Iris pigment epithelial cell (primary cell): ENCODE measurements at places on chromosomes 5 and 9.

DNA sequence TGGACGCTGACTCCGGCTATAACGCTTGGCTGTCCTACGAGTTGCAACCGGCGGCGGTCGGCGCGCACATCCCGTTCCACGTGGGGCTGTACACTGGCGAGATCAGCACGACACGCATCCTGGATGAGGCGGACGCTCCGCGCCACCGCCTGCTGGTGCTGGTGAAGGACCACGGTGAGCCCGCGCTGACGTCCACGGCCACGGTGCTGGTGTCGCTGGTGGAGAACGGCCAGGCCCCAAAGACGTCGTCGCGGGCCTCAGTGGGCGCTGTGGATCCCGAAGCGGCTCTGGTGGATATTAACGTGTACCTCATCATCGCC lies 2.1 kb downstream of the PCDHA12 start:
- DNase-seq = no peak

DNA sequence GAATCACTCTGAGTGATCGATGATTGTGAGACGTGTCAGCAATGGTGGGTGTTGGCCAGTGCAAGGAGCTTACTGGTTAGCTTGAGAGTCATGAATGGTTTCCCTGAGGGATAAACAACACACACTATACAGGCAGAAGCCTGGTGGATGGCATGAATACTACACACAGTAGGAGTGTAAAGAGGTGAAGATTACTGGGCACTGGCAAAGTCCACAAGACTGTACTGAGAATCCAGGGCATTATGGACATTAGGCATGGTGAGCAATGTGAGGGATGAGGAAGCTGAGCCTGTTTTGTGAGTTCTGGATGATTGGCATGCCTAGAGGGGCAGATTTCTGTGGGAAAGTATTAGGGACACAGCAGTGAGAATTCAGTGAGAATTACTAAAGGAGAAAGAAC lies 71.3 kb downstream of the KDM4C start:
- peak; percentile 20 for DNase-seq

DNA sequence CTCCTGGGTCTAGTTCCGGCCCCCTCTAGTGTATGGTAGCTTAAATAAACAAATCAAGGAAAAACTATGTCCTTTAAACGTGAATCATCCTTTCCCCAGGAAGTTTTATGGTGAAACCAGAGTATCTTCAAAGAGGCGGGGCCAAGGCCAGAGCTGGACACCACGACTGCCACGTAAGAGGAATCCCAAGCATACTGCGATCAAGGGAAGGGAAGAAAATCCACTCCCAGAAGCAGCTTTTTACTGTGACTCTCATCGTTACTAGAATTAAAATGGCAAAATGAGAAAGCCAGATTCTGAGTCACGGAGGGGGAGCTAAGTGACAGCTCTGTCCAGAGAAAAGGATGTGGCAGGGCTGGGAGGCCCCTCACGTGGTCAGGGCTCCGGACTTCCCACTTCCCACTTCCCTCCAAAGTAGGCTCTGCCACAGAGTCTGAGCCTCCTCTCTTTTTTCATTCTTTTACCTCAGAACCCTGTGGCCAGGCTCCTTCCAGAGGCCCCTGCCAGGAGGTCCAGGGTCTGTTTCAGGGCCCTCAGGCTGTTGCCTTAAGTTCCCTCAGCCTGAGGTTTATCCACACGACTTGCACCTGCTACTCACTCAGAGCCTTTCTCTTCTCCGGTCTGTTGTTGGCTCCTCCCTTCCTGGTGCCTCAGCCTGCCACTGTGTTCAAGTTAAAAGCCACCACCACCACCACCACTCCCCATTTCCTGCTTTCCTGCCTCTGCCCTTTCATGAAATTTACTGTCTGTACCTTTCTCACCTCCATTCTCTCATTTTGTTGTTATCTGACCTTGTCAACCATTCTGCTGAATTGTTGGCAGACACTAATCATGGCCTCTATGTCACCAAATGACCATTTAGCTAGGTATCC lies 1.4 kb upstream of the GLRX start:
- DNase-seq = peak; percentile 97

DNA sequence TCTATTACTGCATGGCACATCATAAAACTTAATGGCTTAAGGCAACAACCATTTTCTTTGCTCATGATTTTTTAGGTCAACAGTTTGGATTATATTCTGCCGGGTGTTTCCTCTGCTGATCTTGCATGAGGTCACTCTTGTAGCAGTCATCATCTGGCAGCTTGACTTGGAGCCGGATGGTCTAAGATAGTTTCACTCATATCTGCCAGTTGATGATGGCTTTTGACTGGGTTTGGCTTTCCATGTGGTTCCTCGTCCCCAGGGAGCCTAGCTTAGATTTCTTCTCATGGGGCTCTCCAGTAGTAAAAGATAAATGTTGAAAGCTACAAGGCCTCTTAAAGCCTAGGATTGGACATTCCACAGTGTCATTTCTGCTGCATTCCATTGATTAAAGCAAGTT lies 27.4 kb downstream of the LNPEP start:
- peak; percentile 85 for DNase-seq

DNA sequence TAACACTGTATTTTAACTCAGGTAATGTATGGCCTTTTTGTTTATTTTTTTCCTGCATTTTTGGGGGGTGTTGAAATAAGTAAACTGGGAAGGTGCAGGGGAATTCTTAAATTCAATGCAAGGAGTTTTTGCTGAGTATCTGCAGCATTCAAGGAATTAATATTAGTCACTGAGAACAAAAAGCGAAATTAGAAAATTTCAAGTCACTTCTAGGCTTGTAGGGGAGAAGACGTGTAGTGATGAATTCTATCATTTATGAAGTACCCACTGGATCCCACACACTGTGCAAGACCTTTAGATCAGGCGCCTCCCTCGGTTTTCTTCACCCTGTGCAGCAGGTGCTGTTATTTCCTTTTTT lies 1.2 kb downstream of the EHMT1 start:
- no peak for DNase-seq

DNA sequence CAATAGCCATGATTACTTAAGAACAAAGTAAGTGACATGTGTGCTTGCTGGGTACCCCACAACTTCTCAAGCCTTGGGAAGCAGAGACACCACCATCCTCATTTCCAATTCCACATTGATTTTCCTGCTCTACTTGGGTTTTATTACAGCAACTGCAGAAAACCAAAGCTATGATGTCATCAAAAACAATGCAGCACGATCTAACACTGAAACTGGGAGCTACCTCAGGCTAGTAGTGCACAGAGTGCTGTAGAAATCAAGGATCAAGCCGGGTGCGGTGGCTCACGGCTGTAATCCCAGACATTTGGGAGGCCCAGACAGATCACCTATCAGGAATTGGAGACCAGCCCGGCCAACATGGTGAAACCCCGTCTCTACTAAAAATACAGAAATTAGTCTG lies 174.4 kb upstream of the MSX2 start:
- peak; percentile 9 for DNase-seq

GRCh38 chr5:3694819-3695218 lies 99.2 kb downstream of the IRX1 start:
- no peak for DNase-seq

- no peak for DNase-seq
These were observed 45.2 kb downstream of the PAX5 start for GRCh38 chr9:36988848-36989247.

GRCh38 chr5:32521481-32521880 lies 63.9 kb upstream of the SUB1 start:
- DNase-seq = no peak

GRCh38 chr9:3342159-3342777 lies 183.5 kb downstream of the RFX3 start:
- peak; percentile 89 for DNase-seq

GRCh38 chr5:141853895-141854626 lies 24.1 kb downstream of the PCDH1 start:
- DNase-seq = no peak

- peak; percentile 75 for DNase-seq
These were observed 195.4 kb downstream of the MPDZ start for GRCh38 chr9:13083963-13084528.

DNA sequence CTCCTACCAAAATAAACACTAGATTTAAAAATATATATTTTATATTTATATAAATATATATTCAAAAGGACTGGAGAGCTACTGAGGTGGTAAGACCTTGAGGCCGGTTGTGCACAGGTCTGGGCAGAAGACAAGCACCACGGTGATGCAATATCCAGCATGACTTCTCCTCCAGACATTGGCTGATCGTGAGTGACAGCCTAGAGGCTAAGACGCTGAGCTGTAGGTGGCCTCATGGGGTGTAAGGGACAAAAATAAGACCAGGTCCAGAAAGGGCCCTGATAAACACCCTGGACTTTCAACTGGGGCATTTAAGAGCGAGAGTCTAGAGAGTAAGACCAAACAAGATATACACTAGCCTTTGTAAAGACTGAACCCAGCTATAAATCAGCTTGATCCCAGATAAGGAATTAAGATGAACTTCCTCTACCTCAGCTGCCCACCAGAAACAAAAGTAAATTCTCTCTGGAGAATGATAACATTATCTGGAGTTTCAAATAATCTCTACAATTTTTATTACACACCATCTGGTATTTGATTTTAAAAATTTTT lies 14.2 kb upstream of the C5orf47 start:
- no peak for DNase-seq

- no peak for DNase-seq
These were observed 247.5 kb downstream of the ARRDC3 start for GRCh38 chr5:91135475-91136248.

GRCh38 chr9:35918780-35919179 lies 9.5 kb downstream of the SPAAR start:
- no peak for DNase-seq

DNA sequence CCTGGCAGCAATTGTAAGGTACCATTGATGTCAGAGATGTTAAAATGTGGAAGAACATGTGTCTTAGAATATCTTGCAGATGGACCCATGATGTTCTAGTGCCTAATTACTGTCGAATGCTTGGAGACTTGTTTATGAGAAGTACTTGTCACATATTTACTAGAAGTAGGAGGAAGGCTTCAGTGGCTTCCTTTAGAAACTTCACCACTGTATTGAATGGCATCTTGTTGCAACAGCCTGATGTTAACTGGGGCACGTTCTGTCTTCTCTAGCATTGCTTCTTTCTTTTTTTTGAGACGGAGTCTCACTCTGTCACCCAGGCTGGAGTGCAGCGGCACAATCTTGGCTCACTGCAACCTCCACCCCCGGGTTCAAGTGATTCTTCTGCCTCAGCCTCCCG lies 16.5 kb downstream of the UGCG start:
- no peak for DNase-seq

- DNase-seq = peak; percentile 21
These were observed 347.3 kb upstream of the CDH6 start for GRCh38 chr5:30846171-30846570.

DNA sequence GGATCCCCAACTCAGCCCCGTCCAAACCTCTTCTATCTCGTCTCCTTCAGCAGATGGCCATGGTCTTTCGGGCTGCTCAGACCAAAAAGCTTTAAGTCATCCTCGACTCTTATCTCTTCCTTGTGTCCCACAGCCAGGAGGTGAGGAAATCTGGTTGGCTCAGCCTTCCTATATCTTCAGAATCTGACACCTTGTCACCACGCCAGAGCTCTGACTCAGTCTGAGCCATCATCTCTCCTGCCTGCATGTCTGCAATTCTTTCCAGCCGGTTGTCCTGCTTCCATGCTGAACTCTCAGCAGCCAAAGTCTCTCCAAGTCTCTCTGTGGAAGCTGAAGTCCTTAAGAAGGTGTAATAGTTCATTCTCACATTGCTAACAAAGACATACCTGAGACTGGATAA lies 419.3 kb upstream of the ADAMTS16 start:
- DNase-seq = peak; percentile 1

- peak; percentile 54 for DNase-seq
These were observed 154.7 kb downstream of the FAM114A2 start for GRCh38 chr5:153883854-153884611.

DNA sequence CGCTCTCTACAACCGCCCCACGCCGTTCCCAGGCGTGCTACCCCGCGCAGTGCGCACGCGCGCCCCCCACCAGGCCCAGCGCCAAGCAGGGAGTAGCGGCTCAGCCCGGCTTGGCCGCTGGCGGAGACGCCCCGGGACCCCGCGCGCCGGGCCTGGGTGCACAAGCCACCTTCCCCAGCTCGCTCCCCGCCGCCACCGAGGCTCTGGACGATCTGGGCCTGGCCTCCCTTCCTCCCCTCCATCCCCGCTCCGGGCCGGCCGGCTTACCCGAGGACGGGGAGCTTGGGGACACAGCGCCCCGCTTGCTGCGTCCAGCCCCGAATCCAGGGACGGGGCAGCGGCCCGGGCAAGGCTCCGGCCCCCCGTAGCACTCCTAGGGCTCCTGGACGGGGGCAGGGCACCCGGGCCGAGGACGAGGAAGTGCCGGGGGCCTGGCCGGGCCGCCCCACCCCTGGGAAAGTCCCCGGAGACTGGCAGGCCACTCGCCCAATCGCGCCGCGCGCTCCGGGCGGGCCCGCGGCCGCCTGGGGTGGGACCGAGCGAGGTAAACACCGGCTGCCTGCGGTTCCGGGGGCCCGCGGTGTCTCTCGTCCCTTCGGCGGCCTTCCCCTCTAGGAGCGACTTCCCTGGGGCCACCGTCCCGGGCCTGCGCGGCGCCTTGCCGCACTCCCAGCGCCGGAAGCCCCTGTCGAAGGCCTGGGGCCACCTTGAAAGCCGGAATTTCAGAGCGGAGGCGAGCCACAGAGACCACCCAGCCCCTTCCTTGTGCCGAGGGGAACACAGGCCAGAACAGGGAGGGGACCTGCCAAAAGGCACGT lies at the start of gene TNIP1:
Gene TNIP1 (minus strand): TSS at position 422 of the 818 bp plus-strand sequence. CDS start 15,939 bp downstream, outside the sequence.
- peak; percentile 91 for DNase-seq

DNA sequence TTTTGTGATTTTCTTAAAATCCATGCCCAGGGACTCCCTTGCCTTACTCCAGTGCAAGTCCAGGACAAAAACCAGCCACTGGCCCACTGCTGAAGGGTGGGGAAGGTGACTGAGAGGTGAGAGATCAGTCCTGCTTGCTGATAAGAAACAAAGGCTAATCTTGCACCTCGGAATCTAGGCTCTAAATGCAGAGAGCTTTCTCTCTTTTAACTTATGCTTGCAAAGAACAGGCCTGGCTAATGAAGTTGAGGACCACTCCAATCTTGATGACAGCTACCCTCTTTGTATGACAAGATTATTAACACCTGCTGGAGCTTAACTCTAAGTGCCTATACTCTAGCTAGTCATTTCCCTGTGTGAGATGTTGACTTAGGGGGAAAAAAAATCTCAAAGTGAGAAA lies 8.8 kb downstream of the TLE1 start:
- no peak for DNase-seq

- DNase-seq = no peak
These were observed 35.9 kb upstream of the SARDH start for GRCh38 chr9:133773889-133774655.
